ENCODE measurements at places on chromosomes 3 and 15. TPM values are rescaled to one million over a fixed set of nuclear protein-coding genes. Genes with fewer than 3 reads are reported as not detected.

Gene TM4SF1
- total RNA-seq = 559 TPM

Gene MKRN2
- 26.4 TPM for total RNA-seq

Gene ALDH1A2
- total RNA-seq = 34.9 TPM

Gene GOLGA6B
- not detected for total RNA-seq

Gene HESX1
- 0.58 TPM for total RNA-seq

Gene KLF15
- total RNA-seq = 3.0 TPM

Gene KY
- total RNA-seq = not detected

Gene BDH1
- 12.2 TPM for total RNA-seq

Gene ERICH6
- not detected for total RNA-seq

Gene RPL4
- 2,598 TPM for total RNA-seq

Gene PLSCR4
- 81.5 TPM for total RNA-seq

Gene UBA3
- total RNA-seq = 84.6 TPM

Gene ZNF501
- 3.9 TPM for total RNA-seq

Gene LARP6
- total RNA-seq = 16.9 TPM

Gene CALML4
- 10.1 TPM for total RNA-seq

Gene SLC9C1
- 0.09 TPM for total RNA-seq

Gene PRR23E
- total RNA-seq = not detected

Gene PLA1A
- total RNA-seq = not detected

Gene PLXNB1
- 43.1 TPM for total RNA-seq

Gene GOLGA6L9
- total RNA-seq = 3.8 TPM

Gene SERPINI2
- not detected for total RNA-seq

Gene DAZL
- not detected for total RNA-seq

Gene XCR1
- not detected for total RNA-seq

Gene MAP6D1
- 3.2 TPM for total RNA-seq

Gene UTS2B
- 1.1 TPM for total RNA-seq

Gene STAC
- total RNA-seq = 0.88 TPM

Gene DNAJB8
- total RNA-seq = not detected

Gene FGD5
- total RNA-seq = 134 TPM

Gene KBTBD12
- total RNA-seq = not detected

Gene FRMD4B
- 77.7 TPM for total RNA-seq

Gene SLC6A20
- not detected for total RNA-seq

Gene CHRNA7
- 2.7 TPM for total RNA-seq

Gene EFHB
- 0.99 TPM for total RNA-seq

Gene GABRB3
- total RNA-seq = not detected

Gene GADL1
- not detected for total RNA-seq

Gene TCAIM
- total RNA-seq = 18.2 TPM

Gene CCDC33
- total RNA-seq = not detected

Gene GOLGA8N
- total RNA-seq = 4.8 TPM

Gene PRTG
- total RNA-seq = 12.4 TPM

Gene B3GNT5
- 29.4 TPM for total RNA-seq

Gene JMJD7
- total RNA-seq = 15.0 TPM

Gene IL17RD
- 0.97 TPM for total RNA-seq

Gene CD86
- not detected for total RNA-seq

Gene PAK6
- total RNA-seq = not detected

Gene PSTPIP1
- not detected for total RNA-seq

Gene TERB2
- total RNA-seq = not detected

Gene NPAP1
- total RNA-seq = not detected

Gene CFAP20DC
- total RNA-seq = 1.9 TPM

Gene CSPG4
- total RNA-seq = not detected

Gene HTR3E
- total RNA-seq = not detected

Gene SNURF
- total RNA-seq = 9.4 TPM

Gene C3orf70
- total RNA-seq = 0.18 TPM

Measured in endothelial cell of umbilical vein (primary cell).